Umbilical cord (tissue), 2 donors: ENCODE measurements at places on chromosomes 16 and 17.

GRCh38 chr17:44997733-44998520 is 29.8 kb upstream of the C1QL1 start:
- DNase-seq = peak; percentile 96

GRCh38 chr16:4313563-4314531 is 2.0 kb upstream of the GLIS2 start:
- DNase-seq = no peak

- no peak for DNase-seq
Measured at GRCh38 chr16:81868057-81868748, 89.1 kb downstream of the PLCG2 start.

DNA sequence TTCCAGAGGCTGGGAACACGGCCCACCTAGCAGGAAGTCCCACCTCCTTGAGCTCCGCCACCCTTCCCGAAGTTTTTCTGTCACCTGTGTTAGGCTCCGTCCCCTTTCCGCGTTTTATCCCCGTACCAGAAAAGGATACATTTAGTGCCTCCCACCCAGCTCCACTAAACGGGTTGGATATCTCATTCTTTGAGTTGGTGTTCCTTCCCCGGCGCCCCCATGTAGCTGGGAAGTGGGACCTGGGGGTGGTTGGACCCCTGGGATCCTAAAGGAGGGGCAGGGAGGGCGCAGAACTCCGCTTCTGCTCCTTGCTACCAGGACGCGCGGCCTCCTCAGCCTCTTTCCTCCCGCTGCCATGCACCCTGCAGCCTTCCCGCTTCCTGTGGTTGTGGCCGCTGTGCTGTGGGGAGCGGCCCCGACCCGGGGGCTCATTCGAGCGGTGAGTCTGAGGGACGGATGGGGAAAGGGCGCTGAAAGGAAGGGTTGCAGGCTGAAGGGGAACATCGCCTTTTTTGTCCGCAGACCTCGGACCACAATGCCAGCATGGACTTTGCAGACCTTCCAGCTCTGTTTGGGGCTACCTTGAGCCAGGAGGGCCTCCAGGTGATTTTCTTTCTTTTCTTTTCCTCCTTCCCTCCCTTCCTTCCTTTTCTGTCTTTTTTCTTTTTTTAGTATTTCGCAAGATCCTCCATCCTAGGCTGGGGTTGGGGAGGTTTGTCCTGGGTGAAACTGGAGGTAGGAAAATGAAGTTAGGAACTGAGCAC is 669 bp downstream of the RNF167 start:
- DNase-seq = no peak

- no peak for DNase-seq
Measured at GRCh38 chr17:6800422-6801027, 24.5 kb downstream of the FBXO39 start.

- DNase-seq = no peak
Measured at GRCh38 chr17:62017496-62017895, 47.6 kb downstream of the MED13 start.

DNA sequence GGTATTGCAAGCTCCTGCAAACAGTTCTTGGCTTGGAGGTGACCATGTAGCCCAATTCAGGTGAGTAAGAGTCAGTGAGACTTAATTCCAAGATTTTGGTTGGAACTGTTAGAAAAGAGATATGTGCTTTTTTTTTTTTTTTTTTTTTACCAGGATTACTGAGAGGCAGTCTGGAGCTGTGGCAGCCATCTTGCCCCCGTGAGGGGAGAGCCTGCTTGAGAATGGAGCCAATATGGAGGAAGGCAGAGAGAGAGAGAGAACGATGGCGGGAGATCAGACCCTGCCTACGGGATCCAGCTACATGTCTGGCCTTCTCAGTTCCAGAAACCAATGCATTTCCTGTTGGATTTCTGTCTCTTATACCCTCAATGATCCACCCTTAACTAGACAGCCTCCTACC is 97.8 kb downstream of the MYH11 start:
- no peak for DNase-seq

DNA sequence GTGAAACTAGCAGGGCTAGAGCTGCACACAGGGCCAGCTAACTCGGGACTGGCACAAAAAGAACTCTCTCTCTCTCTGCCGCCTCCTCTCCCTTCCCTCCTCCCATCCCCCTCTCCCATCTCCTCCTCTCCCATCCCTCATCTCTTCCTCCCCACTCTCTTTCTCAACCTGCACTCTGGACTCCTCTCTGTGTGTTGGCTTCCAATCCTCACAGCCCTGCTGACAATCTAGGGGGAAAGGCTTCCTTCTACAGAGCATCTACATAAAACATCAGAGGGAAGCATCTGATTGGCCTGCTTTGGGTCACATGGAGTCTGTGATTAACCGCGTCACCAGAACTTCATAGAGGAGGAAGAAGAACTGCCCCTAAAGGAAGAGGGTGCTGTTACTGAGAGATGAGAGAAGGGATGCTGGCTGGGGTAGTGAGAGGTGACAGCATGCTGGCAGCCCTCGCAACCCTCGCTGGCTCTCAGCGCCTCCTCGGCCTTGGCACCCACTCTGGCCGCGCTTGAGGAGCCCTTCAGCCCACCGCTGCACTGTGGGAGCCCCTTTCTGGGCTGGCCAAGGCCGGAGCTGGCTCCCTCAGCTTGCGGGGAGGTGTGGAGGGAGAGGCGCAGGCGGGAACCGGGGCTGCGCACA is 12.8 kb upstream of the ZFP90 start:
- no peak for DNase-seq

DNA sequence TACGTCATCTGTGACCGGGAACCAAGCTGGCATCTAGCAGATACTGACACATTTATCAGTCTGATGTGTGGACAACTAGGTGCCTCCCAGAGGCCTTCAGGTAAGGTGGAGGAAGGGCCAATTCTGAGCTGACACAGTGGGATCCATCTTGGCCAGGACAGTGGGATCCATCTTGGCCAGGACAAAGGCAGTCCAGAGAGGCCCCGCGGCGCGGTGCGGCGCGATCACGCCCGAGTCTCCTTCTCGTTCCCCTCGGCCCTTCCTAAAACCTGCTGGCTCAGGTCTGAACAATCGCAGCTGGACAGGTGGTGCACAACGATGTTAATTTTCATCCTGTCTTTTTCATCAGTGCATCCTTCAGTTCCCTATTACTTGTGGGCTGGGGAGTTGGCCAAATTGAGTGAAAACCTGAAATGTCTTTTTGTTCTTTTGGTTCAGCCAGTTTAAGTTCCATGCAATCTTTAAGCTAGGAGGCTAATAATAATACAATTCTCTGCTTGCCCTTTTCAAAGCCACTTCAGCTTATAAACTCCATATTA is 486 bp upstream of the WSB1 start:
- no peak for DNase-seq

- peak; percentile 35 for DNase-seq
Measured at GRCh38 chr16:24116046-24116776, 139.9 kb upstream of the CACNG3 start.

DNA sequence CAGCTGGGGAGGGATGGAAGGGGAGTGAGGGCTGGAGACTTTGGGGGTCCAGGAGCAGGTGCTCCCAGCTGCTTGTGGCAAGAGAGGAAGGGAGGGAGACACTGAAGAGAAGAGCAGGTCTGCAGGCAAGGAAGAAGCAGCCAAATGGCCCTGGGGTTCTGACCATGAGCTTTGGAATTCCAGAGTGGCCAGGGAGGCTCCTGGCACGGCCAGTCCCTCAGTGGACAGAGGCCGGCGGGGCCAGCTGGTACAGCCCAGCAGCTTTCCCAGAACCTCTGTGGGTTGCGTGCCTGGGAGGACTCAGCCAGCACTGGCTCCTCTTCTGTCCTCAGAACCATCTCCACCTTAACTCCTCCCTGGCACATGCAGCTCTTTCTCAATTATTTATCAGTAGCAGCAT is 233.0 kb downstream of the MSI2 start:
- no peak for DNase-seq

DNA sequence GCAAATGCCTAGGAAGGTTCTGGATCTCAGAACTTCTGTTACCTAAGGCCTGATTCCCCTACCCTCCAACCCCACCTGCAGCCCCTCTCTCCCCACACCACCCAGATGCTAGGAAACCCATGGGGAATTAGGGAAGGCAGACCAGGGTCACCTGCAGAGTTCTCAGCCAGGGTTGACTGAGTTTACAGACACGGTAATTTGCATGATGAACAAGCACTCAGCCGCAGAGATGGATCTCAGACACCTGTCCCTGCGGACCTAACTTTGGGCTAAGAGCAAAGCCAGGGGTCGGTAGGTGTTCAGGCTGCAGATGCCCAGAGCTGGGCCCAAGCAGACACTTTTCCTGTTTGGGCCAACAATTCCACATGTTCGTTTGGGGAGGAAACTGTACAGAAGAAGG is 2.9 kb downstream of the ABI3 start:
- DNase-seq = no peak

DNA sequence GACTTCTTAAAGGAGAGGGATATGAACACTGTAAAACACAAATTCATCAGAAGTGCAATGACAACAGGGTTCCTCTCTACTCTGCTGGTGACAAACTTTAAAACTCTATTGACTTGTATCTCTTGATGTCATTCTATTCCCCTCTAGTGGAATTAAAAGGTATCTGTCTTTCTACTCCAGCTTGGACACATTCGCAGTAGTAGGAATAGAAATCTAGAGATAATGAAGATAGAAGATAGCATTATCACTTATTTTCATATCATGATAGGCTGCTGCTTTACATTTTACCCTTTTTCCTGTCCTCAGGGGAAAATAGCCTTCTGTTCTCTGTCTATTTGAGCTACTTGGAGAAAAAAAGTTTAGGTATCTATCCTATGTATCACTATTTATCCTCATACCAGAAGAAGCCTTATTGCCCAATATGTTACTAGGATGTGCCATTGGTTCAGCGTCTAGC is 209.6 kb upstream of the CACNG5 start:
- peak; percentile 19 for DNase-seq

DNA sequence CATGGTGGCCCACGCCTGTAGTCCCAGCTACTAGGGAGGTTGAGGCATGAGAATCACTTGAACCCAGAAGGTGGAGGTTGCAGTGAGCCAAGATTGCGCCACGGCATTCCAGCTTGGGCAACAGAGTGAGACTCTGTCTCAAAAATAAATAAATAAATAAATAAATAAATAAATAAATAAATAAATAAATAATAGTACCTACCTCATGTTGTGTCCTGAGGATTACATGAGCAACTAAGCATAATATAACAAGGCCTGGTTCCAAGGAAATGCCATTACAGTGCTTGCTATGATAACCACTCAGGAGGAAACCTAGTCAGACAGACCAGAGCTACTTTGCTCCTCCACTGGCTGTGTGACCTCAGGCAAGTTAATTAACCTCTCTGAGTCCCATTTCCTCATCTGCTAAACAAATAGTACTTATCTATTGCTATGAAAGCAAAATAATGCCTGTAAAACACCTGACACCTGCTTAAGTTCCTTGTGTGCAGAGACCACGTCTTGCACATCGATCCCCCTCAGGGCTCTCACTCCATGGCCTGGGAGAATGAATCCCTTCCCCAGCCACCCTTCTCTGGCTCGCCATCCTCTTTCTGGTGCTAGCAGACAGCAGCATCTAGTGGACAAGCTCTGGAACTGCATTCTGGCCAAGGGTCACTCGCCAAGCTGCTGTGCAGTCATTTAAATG is 7.5 kb downstream of the EPOP start:
- DNase-seq = peak; percentile 66

- DNase-seq = no peak
Measured at GRCh38 chr16:28937222-28937876, 5.6 kb downstream of the CD19 start.

GRCh38 chr16:87271256-87271655 is 45.9 kb downstream of the C16orf95 start:
- DNase-seq = no peak

DNA sequence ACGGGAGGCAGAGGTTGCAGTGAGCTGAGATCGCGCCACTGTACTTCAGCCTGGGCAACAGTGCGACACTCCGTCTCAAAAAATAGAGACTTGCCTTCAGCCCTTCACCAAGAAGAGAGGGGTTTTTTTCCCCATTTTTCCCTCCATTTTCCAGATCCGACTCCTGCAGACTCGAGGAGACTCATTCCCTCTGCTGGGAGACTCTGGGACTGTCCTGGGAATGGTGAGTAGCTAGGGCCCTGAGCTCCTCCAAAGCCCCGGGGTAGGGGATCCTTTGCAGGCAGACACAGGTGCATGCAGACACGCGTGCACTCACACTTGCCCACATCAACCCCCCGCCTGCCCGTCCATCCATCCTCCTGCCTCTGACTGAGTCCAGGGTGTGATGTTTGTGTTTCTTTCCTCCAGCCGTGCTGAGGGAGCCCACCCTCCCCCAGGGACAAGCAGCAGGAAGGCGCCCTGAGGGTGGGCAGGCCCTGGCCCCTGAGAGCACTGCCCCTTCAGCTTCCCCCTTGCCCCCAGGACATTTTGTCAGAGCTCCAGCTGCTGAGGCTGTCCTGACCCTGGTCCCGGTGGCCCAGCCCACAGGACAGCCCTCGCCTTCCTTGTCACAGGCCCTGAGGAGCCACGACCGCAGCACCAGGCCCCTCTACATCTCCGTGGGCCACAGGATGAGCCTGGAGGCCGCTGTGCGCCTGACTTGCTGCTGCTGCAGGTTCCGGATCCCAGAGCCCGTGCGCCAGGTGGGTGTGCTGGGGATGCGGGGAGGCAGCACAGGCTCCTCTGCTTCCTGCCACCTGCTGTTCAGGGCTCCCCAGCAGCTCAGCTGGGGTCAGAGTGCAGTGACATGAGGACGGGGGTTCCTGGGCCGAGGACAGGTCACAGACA is 10.2 kb downstream of the ENDOV start:
- DNase-seq = no peak

GRCh38 chr17:82201498-82201910 is 11.1 kb downstream of the CCDC57 start:
- no peak for DNase-seq

DNA sequence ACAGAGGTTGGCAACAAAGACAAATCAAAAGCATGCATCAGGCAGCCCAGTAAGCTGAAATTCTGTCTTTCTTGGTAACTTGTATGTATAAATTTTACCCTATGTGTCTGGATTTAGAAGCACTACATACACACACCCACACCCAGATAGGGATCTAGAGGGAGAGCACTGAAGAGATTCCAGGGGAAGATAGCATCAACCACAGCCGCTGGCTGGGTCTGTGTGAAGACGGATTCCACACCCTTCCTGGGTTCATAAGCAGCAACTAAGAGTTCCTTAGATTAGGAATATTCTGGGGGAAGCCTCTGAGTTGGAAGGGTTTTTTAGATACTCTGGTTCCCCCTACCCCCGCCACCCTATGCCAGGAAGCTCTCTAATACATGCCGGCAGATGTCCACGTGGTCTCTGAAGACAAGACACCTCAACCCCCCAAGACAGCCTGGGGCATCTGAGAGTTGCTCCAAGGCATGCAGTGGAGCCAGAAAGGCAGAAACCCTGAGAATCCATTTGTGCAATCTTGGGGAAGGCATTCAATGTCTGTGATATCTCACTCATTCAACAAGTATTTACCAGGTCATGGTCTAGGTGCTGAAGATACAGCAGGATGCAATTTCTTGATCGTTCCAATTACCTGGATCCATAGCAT is 86.4 kb downstream of the NOG start:
- no peak for DNase-seq

GRCh38 chr16:79466111-79466510 is 134.4 kb downstream of the MAF start:
- no peak for DNase-seq

DNA sequence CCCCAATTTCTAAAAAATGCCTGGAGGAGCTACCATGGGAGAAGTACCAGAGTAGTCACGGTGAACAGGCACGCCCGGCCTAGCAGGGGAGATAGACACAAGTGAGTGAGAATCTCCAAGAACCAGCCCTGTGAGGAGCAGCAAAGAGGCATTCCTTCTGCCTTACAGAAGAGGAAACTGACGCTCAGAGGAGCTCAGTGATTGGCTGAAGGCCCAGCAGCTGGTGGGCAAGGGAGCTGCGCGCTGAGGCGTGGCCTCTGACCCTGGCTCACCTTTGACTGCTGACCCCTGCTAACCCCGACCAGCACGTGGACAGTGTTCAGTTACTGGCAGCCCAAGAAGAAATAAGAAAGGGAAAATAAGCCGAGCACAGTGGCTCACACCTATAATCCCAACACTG is 1.8 kb downstream of the C16orf96 start:
- DNase-seq = no peak
